Hepatic stellate cell (primary cell): ENCODE measurements at places on chromosomes 2 and 18.

DNA sequence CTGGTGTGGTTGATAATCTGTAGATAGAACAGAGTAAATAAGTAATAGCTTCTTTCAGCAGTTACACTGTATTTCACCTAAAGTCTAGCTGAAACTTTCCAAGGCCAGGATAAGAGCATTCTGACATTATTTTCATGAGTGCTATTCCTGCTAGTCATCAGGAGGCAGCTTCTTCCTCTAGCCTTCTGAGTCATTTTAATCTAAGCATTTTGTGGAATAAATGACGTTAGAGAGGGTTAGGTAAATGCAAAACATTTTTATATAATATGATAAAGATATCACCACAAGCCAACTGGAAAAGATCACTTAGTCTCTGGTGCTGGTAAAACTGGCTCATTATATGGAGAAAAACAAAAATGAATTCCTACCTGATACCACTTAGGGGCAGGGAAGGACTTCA, 138.5 kb downstream of the MEP1B start:
- peak; percentile 31 for DNase-seq

DNA sequence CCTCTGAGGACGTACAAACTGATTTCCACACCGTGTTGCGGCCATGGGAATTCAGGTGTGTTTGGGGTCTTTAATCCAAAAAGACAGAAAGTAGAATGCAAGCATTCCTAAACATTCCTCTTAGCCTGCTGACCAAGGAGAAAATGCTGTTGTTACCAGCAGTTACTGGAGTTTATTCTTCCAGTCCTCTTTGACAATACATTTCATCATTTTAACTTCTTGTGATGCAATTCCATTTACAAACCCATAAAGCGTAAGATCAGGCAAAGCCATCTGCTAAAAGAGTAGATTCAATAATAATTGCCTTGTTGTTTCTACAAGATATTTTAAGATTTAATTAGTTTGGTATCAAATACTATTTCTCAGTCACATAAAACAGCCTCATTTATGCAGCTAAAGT, 32.7 kb downstream of the SPIRE1 start:
- no peak for DNase-seq

DNA sequence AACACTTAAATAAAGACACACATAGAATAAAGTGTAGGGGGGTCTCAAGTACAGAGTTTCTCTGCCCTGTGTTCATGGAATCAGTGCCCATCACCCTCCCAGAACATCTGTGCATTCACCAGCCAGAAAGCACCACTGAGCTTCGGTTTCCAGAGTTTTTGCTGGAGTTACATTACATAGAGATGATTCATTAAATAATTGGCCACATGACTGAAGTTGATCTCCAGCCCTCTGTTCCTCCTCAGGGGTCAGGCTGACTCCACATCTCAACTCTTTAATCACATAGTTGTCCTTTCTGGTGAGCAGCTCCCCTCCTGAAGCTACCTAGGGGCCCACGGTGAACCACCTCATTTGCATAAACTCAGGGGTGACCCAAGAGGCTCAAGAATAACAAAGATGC, 129.8 kb downstream of the METTL4 start:
- DNase-seq = no peak

GRCh38 chr18:26085056-26085455, 5.4 kb downstream of the SS18 start:
- DNase-seq = no peak

DNA sequence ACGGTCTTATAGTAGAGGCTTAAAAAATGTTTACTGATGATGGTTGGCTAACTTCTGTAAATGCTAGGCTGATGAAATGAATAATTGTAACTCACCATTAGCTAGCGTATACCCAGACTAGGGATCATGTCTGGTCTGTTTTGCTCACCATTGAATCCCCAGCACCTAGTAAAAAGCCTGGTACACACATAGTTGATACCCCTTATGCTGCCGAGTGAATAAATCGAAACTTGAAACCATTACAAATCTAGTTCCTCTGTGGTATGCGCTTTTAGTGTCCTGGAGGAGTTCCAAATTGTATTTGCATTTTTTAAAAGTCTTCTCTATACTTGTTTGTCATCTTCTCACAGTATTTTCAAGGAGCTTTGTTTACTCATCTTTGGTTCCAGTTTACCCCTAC, 1.3 kb downstream of the TAF1B start:
- DNase-seq = no peak

GRCh38 chr2:129619471-129619870, 360.0 kb upstream of the RAB6C start:
- DNase-seq = no peak

DNA sequence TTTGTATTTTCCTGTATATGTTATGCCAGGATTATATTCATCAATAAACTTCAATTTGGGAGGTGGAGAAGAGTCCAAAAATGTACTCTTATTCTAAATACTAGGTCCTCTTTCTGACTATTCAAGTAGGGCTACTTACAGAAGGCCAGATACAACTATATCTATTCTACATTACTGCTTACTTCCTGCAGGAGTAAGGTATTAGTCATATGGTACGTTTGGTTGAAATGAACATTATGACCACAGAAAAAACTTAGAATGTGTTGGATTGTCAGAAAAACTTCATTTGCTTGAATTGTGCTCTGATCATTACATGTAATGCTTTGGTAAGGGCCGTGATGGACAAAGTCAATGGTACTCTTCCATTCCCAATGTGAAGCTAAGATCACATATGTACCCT, 35.0 kb downstream of the STAT4 start:
- no peak for DNase-seq

DNA sequence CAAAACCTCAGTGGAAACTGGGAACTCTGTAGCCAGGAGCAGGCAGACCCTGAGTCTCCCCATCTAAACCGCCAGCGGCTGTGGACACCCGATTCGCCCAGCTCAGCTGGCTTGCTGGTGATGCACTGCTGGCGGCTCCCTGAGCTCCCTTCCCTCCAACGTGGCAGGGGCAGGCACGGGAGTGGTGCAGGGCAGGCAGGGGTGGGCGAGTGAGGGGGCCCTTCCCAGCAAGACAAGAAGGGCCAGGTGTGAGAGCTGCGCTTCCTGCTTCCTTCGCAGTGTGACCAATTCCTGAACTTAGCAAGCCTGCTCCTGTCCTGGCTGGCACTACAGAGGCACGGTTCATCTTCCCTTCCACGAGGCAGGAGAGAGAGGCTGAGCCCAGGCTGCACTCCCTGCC, 12.3 kb upstream of the SEMA4C start:
- DNase-seq = no peak

GRCh38 chr2:238096311-238097011, 3.7 kb upstream of the ESPNL start:
- DNase-seq = no peak

GRCh38 chr2:199163613-199164458, 293.9 kb downstream of the SATB2 start:
- DNase-seq = no peak

- peak; percentile 64 for DNase-seq
Measured at GRCh38 chr2:61793389-61793836, 60.4 kb downstream of the FAM161A start.

DNA sequence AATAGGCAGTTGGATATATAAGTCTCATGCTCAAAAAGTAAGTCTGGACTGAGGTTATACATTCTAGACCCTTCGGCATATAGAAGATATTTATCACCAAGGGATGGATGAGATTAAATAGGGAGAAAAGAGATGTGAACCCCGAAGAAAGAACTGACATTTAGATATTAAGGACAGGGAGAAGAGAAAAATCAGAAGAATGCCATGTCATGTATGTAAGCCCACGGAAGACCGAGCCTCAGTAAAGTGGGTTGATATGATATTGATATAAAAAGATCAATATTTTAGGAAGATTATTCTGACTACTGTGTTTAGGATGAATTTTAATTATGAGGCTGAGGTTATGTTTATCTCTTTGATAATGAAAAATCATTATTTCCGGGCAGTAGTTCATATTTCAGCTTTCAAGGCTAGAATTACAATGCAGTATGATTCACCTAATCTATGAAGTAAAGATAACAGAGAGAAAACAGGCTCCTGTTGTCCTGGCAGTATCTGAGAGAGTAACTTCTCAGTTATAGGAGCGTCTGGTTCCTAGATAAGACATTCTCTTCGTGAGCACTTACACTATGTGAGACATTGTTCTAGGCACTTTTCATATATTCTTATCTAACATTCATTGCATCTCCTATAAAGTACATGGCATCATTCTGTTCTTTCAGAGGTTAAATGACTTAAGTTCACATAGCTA, 83.0 kb downstream of the UBR3 start:
- no peak for DNase-seq

DNA sequence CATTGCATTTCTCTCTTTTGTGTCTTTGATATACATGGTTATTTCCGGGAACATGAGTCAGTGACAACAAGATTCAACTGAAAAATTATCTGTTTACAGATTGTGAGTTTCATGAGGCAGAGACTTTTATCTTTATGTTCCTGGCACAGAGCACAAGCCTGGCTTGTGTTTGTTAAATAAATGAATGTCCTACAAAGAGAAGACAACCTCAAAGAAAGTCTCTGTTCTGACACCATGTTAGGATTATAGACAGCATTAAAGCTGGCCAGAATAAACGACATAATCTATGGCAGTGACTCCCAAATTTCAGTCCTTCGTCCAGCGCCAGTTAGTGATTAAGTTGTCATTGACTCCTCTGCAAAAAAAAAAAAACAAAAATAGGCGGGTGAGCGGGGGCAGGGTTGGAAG, 97.4 kb upstream of the DNAJC10 start:
- DNase-seq = no peak

- DNase-seq = no peak
Measured at GRCh38 chr2:102226612-102227391, 40.0 kb downstream of the IL1RL2 start.

- peak; percentile 7 for DNase-seq
Measured at GRCh38 chr2:53422979-53423378, 344.6 kb upstream of the CHAC2 start.

DNA sequence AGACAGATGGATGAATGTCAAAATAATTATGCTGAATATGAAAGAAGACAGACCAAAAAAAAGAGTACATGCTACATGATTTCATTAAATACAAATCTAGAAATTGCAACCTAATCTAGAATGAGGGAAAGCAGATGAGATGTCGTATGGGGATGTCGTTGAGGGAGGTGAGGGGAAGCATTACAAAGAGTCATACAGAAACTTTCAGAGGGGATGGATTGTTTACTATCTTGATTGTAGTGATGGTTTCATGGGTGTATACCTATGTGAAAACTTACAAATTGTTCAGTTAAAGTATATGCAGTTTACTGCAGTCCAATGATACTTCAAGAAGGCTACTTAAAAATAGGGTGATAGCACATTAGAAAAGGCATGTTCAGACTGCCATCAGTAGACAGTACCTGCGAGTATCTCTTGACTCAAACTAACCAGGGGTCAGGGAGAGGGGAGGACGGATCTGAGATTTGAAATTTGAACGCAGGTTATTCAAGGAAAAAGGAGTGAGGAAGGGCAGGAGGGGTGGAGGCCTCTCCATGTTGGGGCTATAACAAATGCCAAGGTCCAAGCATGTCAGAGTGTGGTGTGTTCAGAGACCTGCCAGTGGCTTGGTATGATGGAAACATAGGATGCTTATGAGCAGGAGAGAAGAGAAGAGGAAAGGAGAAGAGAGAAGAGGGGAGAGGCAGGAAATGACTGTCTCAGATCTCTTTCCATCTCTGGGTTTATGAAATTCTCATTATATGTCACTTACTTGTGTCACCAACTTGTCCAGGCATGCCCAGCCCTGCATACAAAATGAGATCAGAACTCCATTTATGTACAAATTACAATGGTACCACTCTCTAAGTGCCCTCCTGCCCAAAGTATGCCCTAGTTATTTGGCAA, 257.3 kb upstream of the CXCR4 start:
- no peak for DNase-seq

- no peak for DNase-seq
Measured at GRCh38 chr2:36670881-36671595, 25.5 kb upstream of the VIT start.

- no peak for DNase-seq
Measured at GRCh38 chr18:73839441-73839840, 308.2 kb downstream of the FBXO15 start.

DNA sequence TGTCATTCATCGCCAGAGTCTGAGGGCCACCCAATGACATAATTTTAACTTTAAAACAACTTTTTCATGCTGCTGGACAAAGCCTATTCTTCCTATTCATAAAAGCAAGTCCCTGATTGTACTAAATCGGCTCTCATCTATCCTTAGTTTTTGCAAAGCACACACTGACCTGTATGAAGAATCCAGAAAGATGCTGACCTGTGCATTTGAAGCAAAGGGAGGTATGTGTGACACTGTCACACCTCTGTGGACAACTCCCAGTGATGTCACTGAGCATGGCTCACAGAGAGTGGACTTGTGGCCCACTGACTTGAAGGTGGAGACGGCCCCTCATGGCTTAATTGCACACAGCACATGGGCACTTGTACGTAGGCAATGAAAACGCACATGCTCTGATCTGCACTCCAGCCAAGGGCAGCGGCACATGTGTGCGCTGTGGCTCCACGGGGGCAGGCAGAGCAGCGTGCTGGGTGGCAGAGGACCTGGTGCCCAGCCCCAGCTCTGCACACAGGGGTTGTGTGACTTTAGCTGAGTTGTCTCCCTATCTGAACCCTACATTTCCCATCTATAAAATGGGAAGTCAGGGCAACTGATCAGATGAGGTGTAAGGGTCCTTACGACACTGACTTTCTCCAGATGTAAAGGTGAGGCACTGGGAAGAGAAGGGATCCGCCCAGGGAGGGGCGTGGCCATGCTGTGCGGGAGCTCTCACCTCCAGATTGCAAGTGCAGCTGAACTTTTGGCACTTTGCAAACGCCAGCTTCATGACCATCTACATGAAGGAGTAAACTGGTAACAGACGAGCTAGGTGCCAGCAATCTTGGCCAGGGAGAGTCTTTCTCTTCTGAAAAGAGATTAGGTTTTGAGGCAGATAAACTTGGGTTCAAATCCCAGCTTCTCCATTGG, 14.3 kb upstream of the ODC1 start:
- no peak for DNase-seq

DNA sequence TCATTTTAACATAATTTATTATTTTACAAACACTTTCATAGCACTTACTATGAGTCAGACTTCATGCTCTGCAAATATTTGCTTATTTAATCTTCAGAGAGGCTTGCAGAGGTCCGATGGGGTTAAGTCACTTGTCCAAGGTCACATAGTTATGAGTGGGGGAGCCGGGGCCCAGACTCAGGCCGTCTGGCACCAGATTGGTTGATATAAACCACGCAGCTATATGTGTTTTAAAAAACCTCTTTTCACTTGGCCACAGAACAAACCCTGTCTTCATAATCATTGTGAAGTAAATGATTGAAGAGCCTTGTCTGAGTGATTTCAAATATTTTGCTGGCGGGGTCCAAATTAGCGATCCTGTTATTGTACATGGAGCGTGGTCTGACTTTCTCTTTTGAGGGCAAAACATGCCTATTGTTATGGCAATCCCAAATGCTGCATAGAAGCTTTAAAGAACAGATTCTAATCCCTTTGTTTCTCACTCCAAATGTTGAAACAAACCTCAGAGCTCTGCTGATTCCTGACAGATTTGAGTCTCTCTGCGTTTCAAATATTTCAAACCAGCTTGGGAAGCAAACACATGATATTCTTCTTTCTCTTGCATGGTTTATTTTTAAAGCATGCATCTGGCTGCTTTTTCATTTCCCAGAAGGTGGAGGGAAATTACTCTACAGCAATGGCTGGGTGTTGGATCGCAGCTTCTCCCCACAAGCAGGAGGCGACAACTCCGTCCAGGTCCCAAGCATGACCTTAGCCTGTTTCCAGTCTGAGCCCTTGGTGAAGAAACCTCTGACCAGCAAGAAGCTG, 142.4 kb downstream of the DDX1 start:
- no peak for DNase-seq
